Stimulated activated CD4-positive, alpha-beta T cell treated with anti-CD3 and anti-CD28 coated beads, Interleukin-15, amount 100 ng/mL, for 1 hour (primary cell): ENCODE measurements at places on chromosomes 7 and 10.

DNA sequence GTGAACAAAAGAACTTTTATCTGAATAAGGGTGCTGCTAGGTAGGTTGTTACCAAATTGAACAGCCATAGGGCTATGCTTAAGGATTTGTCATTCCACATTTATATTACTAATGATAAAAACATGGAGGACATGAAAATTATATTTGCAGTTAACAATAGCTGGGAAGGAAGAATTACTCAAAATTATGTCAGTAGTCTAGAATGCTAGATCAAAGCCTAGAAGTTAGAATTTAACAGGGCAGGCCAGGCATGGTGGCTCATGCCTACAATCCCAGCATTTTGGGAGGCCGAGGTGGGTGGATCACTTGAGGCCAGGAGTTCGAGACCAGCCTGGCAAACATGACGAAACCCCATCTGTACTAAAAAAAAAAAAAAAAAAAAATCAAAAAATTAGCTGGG, 9.4 kb downstream of the STK17A start:
- no peak for DNase-seq

GRCh38 chr7:44043902-44044301, 600 bp upstream of the DBNL start:
- DNase-seq = no peak

GRCh38 chr10:12465385-12466136, 116.2 kb downstream of the CAMK1D start:
- no peak for DNase-seq

DNA sequence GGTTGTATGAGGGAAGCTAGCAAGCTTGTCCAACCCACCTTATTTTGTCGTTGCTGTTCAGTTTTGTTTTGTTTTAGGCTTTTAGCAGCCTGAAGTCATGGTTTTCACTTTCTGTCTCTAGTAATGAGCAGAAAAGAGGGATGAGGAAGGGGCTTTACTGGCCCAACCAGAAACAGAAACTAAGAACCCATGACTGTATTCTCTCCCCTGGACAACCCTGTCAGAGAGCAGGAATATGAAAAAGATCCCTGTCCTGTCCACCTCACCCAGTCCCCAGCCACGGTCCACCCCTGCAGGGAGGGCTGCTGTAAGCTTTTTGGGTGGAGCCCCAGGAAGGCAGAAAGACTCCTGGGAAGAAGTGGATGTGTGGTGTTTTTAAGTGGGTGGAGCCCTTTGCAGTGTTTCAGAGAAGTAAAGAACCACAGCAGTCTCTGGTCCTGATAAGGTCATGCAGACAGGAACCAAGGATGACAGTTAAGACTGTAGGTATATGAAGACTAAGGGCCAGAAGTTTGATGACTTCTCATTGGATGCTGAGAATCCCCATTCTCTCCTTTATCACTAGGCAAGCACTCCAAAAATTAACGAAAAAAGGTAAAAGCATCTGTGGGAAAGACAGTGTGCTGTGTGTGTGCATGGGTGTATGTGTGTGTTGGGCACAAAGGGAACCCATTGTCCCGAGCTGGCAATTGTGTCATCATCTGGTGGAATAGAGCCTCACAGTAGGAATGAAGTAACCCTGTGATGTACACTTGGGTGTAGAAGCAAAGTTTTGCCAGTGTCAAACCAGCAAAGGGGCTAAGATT, 13.8 kb downstream of the MRPL32 start:
- DNase-seq = no peak

DNA sequence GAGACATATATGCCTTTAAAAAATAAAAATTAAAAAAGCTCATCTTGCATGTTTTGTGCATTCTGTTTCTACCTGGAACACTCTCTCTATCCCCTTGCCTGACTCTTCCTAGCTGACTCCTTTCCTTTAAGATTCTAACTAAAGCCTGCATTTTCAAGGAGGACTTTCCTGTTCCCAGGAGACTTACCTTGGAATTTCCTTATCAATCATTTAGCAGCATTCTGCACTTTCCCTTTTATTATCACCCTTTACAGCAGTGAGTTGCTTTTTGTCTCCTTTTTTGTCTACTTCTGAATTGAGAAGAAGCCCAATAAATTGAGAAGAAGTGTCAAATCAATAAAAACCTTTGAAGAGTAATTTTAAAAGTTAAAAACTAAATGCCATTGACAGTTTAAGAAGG, 142.2 kb upstream of the TMEM196 start:
- no peak for DNase-seq

DNA sequence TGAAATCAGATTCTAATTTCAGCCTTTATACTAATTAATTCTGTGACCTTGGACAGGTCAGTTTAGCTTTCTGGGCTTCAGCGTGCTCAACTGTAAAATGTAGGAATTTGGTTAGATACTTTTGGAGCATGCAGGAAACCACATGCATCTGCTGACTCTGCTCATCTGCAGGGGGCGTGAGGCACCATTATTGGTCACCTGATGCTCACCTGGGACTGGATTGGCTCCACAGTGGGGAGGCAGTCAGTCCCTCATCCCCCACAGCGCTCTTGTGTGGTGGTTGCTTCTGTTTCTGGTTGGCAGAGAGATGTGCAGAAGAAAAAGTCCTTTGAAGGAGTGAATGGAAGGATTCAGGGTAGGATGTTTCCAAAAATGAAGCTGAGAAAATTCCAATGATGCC, 150.9 kb upstream of the MTPN start:
- DNase-seq = no peak

DNA sequence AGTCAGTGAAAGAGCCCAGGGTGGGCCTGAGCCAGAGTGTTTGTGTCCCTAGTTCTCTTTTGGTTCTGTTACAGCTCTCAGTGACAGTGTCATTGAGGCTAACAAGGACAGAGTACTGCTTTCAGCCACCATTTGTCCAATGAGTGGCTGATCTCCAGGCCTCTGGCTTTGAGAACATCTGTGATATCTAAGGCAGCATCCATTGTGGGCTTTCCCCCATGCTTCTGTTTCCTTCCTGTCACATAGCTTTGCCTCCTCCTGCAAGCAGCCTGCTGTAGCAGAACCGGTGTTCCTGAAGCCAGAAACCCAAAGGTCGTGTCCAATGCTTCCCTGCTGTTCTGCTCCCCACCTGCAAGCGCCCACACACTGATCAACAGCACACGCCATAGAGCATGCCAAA, 68.4 kb downstream of the IKZF1 start:
- no peak for DNase-seq

- DNase-seq = no peak
Measured at GRCh38 chr10:77319557-77319956, 318.1 kb downstream of the KCNMA1 start.

GRCh38 chr7:105577251-105577650, 4.0 kb downstream of the EFCAB10 start:
- DNase-seq = no peak

GRCh38 chr10:26802527-26802926, 58.2 kb downstream of the ABI1 start:
- no peak for DNase-seq

- no peak for DNase-seq
Measured at GRCh38 chr10:75037171-75038153, 74.0 kb upstream of the SAMD8 start.

DNA sequence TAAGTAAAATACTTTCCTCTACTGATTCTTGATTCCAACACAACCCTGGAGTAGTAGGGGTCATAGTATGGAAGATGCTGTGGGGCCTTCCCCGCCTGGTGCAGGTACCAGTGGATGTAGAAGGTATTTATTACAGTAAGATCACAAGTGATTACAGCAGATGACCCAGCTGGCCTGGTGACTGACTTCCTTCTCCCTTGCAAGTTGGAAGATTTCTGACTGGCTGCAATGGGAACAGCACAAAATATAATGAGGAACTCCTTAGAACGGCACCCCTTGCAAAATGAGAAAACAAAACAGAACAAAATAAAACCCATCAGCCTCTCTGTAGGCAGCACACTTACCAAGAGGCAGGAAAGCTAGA, 61.7 kb upstream of the TARP start:
- no peak for DNase-seq

DNA sequence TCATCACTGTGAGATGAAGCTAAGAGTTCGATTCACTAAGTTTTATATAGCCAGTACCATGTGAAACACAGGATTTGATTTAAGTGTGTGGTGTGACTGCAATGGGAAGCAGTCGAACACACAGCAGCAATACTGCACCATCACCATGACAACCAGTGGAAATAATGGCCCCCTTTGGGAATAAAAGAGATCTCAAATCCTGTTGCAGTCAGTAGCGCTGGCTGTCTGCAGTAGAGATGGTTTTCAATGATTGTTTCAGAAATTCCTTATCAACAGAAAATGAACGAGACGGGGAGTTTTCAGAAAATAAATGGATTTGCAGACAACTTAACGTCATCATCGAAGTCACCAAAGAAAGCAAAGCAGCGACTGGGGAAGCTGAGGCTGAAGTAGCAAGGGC, 91.0 kb downstream of the PTPRE start:
- no peak for DNase-seq

DNA sequence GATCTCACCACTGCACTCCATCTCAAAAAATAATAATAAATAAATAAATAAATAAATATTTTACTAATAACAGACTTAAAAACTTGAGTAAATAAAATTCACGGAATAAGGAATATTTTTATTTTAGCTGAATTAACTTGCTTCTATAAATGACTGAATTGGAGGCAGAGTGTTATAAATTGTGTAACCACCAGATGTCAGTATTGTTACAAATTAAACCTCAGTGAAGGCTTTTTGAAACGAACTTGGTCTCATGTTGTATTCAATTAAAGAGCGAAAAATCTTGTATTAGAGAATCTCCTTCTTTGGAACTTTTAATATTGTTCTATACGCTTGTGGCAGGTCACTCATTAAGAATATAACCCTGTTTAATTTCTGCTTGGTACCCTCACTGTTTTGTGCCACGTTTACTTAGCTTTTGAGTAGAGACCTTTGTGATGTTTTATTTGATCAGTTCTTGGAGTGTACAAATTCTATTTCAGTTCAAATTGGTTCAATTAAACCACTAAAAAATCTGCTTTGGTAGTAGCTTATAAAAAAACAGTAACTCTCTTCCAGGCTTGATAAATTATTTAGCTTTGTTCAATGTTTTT, 45.6 kb upstream of the SCIN start:
- no peak for DNase-seq

DNA sequence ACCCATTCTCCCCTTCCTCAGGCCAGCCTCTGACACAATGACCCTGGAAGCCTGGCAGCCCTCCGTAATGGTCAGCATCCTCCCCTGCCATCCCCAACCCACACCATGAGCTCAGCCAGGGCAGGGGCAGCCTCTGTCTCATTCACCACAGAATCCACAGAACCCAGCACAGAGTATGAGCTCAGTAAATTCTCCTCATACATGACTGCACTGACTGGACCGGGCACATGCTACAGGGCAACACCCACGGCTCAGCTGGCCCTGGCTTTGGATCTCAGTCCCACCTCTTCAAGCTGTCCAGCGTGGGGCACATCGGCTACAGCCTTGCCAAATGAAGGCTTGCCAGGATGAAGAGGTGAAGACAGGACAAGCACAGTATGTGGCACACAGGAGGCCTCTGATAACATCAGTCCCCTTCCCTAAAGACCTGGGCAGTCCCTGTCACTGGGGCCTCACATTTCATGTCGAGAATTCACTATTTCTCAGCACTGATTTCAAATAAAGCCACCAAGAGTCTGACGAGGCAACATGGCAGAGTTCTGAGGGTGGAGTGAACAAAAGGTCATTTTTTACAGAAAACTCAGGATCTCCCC, 7.9 kb downstream of the GPRIN2 start:
- DNase-seq = no peak

DNA sequence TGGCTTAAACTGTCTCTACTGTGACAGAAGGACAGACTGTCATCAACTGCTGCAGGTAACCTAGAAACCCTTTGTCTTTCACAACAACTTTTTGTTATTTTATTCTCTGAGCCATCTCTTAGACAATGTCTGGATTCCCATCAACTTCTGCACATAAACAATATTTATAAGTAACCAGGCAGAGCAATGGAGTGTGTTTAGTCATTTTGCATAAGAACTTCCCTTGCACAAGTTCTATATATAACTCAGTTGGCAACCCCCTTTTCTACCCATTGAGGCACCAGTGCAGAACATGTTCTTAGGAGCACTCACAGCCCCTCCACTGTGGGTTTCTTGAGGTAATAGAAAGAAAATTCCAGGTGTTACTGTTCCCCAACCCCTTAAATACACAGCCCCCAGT, 65.0 kb upstream of the IL6 start:
- no peak for DNase-seq

DNA sequence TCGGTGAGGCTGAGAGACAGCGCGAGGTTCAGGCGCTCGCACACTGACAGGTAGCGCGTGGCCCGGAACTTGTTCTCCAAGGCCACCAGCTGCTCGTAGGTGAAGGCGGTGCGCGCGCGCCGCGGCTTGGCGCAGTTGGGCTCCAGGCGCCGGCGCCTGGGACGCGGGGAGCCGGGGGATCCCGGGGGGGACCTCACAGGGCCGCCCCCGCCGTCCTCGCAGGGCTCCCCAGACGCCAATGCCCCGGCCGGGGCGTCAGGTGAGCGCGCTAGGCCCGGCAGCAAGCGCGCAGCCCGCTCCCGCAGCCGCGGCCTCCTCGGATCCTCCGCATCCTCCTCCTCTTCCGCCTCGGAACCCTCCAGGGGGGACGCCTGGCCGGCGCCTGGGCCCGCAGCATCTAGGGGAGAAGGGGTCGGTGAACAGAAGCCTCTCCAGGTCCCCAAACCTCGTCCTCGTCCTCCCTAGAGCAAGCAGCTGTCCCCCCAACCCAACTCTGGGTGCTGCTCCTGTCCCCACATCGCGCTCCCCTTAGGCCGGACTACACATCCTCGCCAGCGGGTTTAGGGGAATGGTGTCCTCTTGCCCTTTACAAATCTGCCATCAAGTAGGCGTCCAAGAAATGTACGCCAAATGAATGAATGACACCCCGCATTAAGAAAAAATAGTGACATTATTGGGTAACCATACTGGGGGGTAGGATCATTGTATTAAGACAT, 1.9 kb downstream of the NKX1-2 start:
- no peak for DNase-seq
